Epithelial cell of prostate (primary cell): ENCODE measurements at places on chromosomes 5 and 9.

- DNase-seq: no peak
Observed at GRCh38 chr5:40268088-40268487, 411.6 kb upstream of the PTGER4 start.

DNA sequence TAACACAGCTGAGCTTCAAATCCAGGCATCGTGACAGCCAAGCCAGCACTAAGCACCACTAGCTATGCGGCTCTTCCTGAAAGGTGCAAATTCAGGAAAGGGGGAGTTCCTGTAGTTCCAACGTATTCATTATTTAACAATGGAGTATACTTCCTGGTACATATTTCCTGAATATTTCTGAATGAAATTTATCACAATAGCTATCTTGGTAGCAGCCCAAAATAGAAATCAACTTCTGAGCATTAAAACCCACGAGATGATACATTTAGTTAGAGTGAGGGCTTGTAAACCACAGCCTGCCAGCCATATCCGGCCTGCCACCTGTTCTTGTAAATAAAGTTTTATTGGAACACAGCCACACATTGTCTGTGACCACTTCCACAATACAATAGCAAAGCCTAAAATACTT lies 109.7 kb upstream of the RETREG1 start:
- no peak for DNase-seq

DNA sequence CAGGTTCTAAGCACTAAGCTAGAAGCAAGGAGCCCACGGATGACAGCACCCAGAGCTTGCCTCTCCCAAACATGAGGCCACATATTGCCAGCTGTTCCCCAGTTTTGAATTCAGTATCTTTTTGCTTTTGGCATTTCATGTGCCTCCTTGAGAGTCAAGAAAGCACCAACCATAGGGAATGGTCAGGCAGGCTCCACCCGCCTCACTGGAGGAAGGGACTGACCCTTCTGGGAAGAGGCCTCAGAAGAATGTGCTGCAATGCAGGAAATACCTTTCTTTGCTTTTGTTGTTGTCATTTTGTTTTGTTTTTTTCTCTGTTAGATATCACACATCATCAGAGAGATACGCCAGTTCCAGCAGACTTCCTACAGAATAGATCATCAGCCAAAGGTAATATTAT lies 13.7 kb upstream of the CKMT2 start:
- no peak for DNase-seq

DNA sequence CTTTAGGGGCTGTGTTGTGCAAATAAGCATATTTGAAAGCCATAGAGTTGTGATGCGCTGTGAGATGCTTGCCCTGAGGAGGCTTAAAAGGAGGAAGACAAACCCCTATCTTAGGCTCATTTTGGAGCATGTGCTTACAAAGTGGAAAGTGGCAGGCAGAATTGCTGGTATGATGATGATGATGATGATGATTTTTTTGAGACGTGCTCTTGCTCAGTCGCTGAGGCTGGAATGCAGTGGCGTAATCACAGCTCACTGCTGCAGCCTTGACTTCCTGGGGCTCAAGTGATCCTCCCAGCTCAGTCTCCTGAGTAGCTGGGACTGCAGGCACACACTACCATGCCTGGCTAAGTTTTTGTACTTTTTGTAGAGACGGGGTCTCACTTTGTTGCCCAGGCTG lies 1.7 kb downstream of the CNOT8 start:
- no peak for DNase-seq

GRCh38 chr5:79745255-79745654 lies 55.6 kb downstream of the CMYA5 start:
- DNase-seq: no peak

- no peak for DNase-seq
Observed at GRCh38 chr5:132275367-132276220, 18.1 kb downstream of the PDLIM4 start.

DNA sequence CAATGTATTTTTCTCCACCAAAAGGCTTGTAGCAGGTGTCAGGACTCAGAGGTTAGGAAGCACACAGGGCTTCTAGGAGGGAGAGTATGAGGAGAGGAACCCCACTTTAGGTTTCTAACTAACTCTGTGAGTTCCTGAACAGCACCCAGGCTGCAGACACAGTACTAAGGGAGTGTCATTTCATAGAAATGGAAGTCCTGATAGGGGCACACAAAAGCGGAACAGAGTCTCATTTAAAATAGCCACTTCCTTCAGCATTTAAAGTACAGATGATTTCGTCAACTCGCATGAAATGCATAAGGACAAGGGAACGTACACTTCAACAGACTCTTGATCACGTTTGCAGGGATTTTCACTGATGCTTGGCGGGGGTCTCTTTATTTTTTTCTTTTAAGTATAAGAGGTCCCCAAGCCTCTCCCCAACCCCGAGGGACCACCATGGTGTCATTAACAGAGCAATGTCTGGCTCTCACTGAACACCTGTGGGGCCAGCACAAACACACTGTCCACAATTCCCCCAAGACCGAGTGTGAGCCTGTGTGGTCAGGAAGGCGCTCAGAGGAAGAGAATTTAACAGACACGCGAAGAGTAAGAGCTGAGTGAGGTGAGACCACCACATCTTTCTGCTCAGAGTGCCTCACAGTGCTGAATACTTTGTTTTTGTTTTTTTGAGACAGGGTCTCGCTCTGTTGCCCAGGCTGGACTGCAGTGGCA lies 82.3 kb downstream of the SECISBP2 start:
- no peak for DNase-seq

- DNase-seq: no peak
Observed at GRCh38 chr9:98399950-98400683, 144.7 kb upstream of the TBC1D2 start.

- DNase-seq: no peak
Observed at GRCh38 chr9:92638621-92639101, 31.3 kb downstream of the IPPK start.

GRCh38 chr5:11322133-11322532 lies 561.1 kb upstream of the DAP start:
- DNase-seq: no peak

DNA sequence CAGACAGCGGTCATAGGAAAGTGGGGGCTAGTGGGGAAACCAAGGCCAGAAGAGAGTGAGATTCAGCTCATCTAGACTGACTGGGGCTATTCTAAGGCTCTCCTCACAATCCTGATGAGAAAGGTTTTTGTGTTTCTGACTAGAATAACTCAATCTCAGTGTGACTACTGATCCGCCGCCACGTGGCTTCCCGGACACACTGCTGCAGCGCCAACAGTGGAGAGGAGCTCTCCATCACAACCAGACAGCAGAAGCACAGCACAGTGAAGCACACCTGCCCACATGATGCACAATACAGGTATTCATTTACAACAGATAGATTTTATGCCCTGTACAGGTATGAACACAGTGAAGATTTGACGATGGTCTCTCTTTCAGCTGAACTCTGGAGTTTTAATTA lies 25.4 kb downstream of the NREP start:
- no peak for DNase-seq

GRCh38 chr5:73304381-73304780 lies 131.4 kb downstream of the TMEM174 start:
- DNase-seq: no peak

DNA sequence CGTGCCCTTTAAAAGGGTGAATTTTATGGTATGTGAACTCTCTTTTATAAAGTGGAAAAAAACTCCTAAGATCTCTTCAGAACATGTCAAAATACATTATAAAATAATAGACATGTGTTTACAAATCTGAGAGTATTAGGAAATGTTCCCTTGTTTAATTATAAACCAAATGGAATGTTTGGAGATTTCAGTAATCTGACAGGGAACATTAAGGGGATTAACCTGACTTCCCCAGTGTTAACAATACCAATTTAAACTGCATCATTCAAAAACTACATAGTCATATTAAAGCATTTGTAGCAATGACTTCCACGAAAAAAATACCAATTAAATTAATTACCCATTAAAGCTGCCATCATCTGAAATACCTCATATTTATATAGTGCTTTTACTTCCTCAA lies 1.6 kb upstream of the OCLN start:
- no peak for DNase-seq

DNA sequence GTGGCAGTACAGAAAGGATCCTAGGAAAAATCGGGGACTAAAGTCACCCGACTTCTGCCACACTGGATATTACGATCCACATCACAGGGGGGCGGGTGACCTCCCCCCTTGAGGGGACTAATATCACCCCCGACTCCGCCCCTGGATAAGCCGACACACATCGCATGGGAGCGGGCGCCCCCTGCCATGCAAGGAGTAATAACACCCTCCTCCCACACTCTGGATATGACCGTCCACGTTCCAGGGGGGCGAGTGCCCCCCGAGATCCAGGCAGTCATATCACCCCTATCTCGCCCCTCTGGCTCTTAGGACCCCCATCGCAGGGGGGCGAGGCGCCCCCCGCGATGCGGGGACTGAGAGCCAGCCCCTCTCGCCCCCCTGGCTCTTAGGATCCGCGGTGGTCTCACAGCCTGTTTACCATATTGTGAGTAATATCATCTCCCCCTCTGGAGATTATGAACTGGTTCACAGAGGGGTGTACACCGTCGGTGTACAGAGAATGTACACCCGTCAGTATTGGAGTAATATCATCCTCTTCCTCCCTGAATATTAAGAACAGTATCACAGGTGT lies 423.0 kb downstream of the DIRAS2 start:
- no peak for DNase-seq

DNA sequence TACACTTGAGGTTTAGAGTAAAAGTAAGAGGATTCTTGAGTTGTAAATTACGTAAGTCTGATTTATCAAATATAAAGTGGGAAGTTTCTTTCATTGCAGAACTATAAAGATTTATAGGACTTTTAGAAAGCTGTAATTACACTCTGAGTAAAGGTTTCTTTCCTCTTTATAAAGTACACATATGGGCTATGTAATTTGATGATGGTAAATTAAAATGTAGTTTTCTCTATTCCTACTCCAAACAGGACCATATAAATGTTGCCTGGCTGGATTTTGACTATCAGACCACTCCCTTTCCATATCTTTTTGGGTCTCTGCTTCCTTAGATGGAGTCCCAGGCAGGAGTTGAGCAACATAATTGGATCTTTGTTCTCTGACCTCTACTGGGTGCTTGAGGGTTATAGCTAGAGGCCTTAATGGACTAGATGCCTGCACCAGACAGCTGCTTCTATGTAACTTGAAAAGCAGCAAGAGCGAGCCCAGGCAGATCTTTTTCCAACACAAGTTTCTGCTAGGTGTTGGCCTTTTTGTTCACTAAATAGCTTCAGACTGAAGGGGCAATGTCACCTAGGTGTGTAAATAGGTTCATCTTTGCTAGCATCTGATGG lies 11.4 kb upstream of the TEX48 start:
- no peak for DNase-seq

DNA sequence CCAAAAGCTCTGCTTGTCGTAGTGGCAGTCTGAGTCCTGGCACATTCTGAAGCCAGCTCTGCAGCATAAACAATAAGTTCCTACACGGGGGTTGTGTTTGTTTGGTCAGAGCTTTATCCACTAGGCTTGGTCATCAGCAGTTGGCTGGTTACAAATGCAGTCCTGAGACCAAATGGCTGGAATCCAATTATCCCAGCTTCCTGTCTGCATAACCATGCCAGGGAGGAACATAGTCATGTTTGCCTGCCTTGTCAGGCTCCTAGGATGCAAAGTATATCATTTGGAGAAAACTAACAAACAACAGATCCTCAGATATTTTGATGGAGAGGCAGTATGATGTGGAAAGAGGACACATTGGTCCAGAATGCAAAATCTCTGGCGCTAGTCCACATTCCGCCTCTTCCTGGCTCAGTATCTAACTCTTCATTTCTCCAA lies 85.8 kb downstream of the FBXO38 start:
- DNase-seq: no peak

- no peak for DNase-seq
Observed at GRCh38 chr9:73125651-73126050, 26.0 kb upstream of the ANXA1 start.

GRCh38 chr5:163506095-163506457 lies 657 bp downstream of the MAT2B start:
- no peak for DNase-seq

- DNase-seq: no peak
Observed at GRCh38 chr5:65100911-65101631, 332.3 kb downstream of the CWC27 start.

DNA sequence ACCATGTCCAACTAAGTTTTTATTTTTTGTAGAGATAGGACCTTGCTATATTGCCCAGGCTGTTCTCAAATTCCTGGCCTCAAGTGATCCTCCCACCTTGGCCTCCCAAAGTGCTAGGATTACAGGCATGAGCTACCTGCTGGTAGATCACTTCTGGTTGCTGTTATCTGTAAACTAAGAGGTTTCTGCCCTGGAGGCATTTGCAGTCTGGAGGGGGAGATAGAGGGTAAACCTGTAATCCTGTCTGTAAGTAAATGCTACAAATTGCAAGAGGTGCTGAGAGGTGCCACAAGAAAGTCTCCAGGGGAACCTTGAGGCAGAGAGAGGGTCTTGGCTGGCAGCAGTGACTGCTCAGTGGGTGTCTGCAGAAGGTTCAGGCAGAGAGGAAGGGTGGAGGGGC lies 29.0 kb upstream of the GGTA1 start:
- no peak for DNase-seq

GRCh38 chr9:16830806-16831205 lies 39.7 kb downstream of the BNC2 start:
- no peak for DNase-seq

GRCh38 chr5:139167063-139167462 lies 31.1 kb downstream of the SIL1 start:
- no peak for DNase-seq

DNA sequence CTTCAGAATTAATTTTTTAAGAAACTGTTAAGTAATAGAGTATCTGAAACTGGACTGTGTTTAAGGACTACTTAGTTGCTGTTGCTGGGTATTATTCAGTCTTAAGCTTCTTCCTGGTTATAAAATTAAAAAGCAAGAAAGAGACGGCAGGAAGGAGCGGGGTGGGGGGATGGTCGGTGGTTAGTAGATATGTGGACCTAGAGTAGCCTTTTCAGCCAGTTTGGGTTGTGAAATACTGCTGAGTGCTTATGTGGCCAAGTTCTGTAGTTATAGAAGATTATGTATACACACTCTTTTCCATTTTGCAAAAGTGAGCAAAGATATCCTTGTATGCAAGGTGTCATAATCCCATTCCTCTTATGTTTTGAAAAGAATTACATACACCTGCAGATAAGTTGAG lies 28.5 kb downstream of the TRIO start:
- DNase-seq: no peak

GRCh38 chr5:170755679-170756456 lies 27.7 kb upstream of the GABRP start:
- DNase-seq: no peak

GRCh38 chr9:126438741-126439401 lies 112.2 kb downstream of the MVB12B start:
- no peak for DNase-seq

DNA sequence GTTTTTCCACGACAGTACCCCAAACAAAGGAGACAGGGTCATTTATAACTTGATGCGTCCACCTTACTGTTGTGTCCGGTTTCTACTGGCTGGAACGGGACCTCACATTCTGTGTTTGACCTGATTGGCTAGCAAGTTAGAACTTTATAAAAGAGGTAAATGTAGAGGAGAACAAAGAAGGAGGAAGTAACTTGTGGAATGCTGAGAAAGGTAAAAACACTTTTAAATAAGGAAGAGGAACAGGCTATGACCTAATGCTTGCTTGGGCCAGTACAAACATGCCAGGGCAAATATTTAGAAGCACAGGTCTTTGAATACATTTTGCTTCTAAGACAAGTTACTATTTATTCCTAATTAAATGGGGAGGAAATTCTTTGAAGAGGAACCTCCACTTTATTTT lies 251.6 kb downstream of the KIAA0825 start:
- peak; percentile 36 for DNase-seq

- peak; percentile 58 for DNase-seq
Observed at GRCh38 chr5:133662578-133662977, 50.2 kb upstream of the FSTL4 start.
